ENCODE measurements at places on chromosomes 1 and 21. TPM values are rescaled to one million over a fixed set of nuclear protein-coding genes. Genes with fewer than 3 reads are reported as not detected.

Gene OVAAL
- total RNA-seq: not detected

Gene EBNA1BP2
- 66.1 TPM for total RNA-seq

Gene FCAMR
- not detected for total RNA-seq

Gene SNX7
- total RNA-seq: 35.6 TPM

Gene ANXA9
- not detected for total RNA-seq

Gene C1orf105
- not detected for total RNA-seq

Gene RPE65
- not detected for total RNA-seq

Gene TEX38
- total RNA-seq: not detected

Gene FMO3
- total RNA-seq: 0.06 TPM

Gene KLHL20
- total RNA-seq: 46.7 TPM

Gene NBPF3
- total RNA-seq: 1.6 TPM

Gene RGS4
- 12.0 TPM for total RNA-seq

Gene CTTNBP2NL
- total RNA-seq: 15.5 TPM

Gene MPZ
- 0.81 TPM for total RNA-seq

Gene ACTL8
- not detected for total RNA-seq

Gene TDRD10
- 5.2 TPM for total RNA-seq

Gene WDR64
- total RNA-seq: not detected

Gene ACTN2
- not detected for total RNA-seq

All from bladder microvascular endothelial cell (primary cell).